ENCODE measurements at places on chromosomes 3 and 15.
A peak's percentile ranks its signal among the peaks of the same experiment; 100 is the strongest.

DNA sequence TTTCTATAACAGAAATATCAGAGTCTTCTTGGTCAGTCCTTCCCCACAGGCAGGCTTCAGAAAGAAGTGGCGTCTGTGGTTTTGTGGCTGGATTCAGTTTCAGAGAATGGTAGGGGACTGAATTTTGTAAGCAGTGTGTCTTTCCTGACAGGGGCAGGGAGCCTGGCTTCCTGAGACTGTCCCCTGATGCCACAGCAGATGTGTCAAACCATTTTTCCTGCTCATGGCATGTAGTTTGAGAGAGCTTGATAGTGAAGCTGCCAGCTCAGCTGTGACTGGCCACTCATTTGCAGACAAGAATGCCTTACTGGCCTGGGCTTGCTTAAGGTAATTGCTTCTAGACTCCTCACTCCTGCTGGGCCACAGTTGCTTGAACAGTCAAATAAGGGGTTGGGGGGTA is 26.4 kb downstream of the LARS2 start:
- no peak for DNase-seq

DNA sequence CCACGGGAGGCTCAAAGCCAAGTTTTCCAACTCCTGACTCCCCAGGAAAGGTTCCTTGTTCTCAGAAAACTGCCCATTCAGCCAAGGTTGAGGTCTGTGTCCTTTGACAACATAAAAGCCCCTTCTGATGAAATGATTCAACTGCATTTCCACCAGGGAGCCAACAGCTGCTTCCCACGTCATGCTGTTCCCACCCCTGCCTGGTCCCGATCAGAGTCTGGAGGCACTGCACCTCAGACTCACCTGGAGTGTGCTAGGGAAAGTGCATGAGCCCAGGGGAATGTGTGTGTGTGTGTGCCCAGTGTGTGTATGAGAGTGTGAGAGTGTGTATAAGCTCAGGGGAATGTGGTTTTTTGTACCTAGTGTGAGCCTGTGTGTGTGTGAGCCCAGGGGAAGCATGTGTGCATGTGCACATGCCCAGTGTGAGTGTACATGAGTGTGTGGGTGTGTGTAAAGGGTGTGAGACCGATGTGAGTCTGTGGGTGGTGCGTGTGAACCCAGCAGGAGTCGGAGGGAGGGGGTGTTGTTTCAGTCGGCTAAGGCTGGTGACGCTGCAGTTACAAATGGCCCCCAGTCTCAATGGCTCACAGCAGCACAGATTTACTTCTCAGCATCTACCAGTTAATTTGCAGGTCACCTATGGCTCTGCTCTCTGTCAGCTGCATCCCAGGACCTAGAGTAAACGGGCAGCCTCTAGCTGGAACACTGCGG is 20.3 kb upstream of the SLC6A1 start:
- no peak for DNase-seq

GRCh38 chr3:71728632-71729342 is 3.6 kb upstream of the EIF4E3 start:
- peak; percentile 28 for DNase-seq

GRCh38 chr15:68537097-68537496 is 41.7 kb upstream of the CORO2B start:
- no peak for DNase-seq

GRCh38 chr3:66299891-66300290 is 79.1 kb downstream of the SLC25A26 start:
- no peak for DNase-seq

GRCh38 chr3:160163229-160163878 is 61.9 kb upstream of the C3orf80 start:
- DNase-seq = peak; percentile 19

DNA sequence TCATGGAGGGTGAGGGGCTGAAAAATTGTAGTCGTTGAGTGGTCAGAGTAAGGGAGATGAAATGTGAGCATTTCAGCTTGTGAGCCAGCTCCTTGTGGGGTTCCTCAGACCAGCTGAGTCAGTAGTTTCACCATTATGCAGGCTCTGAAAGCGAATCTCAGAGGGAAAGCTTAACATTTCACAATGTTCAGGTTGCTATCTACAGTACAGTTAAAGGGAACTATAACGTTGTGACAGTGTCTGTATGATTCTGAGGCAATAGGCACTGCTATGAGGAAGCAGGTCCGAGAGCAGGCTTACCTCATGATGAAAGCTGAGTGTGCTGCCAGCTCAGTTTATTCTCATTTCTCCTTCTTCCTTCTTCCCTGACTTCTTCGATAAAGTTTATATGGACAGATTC is 469.6 kb downstream of the EDEM1 start:
- DNase-seq = no peak

- no peak for DNase-seq
These were observed 19.5 kb downstream of the SIDT1 start for GRCh38 chr3:113551820-113552219.

GRCh38 chr3:175311946-175312345 is 452.8 kb downstream of the NAALADL2 start:
- DNase-seq = no peak

Data from hippocampal formation (tissue), 2 donors.